ENCODE measurements at places on chromosomes 5 and 9. TPM values are rescaled to one million over a fixed set of nuclear protein-coding genes. Genes with fewer than 3 reads are reported as not detected.

The ZNF189 gene
- 9.9 TPM for total RNA-seq

The PCDHA2 gene
- not detected for total RNA-seq

The DMRT2 gene
- total RNA-seq = 0.12 TPM

The SOHLH1 gene
- total RNA-seq = not detected

The CCDC183 gene
- total RNA-seq = 0.74 TPM

The TNPO1 gene
- total RNA-seq = 152 TPM

The PHF24 gene
- total RNA-seq = 0.09 TPM

Data from A549 treated with ZK216348 at 1 μM for 4 hours (cell line).